ENCODE measurements at places on chromosomes 7 and 10.

GRCh38 chr10:12701696-12702095, 299.8 kb downstream of the CCDC3 start:
- no peak for DNase-seq

- no peak for DNase-seq
Measured at GRCh38 chr7:108358553-108358952, 97.7 kb downstream of the NRCAM start.

GRCh38 chr7:44622342-44623151, 16.1 kb downstream of the OGDH start:
- no peak for DNase-seq

- DNase-seq, result no peak
Measured at GRCh38 chr7:25726170-25726780, 425.7 kb upstream of the NFE2L3 start.

- DNase-seq, result no peak
Measured at GRCh38 chr7:66307591-66308215, 102.6 kb downstream of the TPST1 start.

DNA sequence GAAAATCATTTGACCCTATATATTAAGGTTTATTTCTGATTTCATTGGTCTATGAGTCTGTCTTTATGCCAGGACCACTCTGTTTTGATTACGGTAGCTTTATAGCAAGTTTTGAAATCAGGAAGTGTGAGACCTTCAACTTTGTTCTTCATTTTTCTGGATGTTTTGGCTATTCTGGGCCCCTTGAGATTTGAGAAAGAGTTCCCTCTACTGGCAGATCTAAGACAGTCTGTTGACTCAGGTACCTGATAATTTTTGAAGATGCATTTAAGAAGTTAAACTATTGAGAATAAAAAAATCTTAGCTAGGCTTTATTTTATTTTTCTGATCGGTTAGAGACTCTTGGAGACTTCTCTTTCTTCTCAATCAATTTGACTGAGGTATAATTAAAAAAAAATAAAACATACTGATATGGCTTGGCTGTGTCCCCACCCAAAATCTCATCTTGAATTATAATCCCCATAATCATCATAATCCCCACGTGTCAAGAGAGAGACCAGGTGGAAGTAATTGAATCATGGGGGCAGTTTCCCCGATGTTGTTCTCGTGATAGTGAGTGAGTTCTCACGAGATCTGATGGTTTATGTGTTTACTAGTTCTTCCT, 209.2 kb downstream of the SNX10 start:
- DNase-seq, result no peak

GRCh38 chr7:14834456-14834855, 68.1 kb downstream of the DGKB start:
- DNase-seq, result no peak

DNA sequence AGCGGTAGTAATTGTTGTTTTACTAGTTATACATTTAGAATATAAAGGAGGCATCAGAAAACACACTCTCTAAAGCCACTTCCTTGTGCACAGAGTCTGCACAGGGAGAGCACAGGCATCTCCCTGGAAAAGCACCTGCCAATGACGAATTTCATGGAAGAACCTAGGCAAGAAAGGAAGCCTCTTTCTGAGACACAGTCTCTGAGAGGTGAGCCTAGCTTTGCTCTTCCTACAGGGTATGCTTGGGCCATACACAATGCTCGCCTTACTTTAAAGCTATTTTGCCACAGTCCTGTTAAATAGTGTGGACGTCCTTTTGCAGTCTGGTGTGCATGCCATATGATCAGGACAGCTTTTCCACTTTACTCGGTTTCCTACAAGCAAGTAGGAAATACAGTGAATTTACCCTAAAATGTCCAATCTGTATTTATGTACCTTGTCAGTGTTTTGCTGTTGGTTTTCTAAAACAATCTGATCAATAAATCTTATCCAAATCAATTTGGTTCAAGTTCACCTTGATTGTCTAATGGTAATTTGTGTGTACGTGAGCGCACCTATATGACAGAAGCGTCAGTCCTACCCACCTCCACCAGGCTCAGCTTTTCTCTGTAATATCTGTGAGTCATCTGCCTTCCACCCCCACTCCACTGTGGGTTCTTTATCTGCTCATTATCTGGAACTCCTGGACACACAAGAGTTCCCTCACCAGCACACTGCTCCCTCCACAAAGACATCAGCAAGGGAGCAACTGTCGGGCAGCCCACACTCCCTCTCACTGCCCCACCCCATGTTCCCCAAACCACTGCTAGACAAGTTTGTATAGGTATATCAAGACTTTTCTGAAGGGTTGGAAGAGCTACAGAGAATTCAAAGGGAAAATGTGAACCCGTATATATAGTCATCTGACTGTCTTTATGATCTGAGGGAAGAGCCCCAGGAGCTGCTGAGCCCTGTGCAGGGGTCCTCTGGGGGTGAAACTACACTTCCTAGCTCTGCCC, 65.2 kb downstream of the KLHDC10 start:
- DNase-seq, result no peak

- no peak for DNase-seq
Measured at GRCh38 chr7:63925262-63925625, 73.4 kb upstream of the ZNF722 start.

GRCh38 chr7:1475991-1476390, 16.7 kb upstream of the MICALL2 start:
- DNase-seq, result no peak

- no peak for DNase-seq
Measured at GRCh38 chr7:130063036-130063435, 7.3 kb upstream of the KLHDC10 start.

GRCh38 chr10:37314862-37315261, 189.5 kb downstream of the ANKRD30A start:
- DNase-seq, result no peak

GRCh38 chr10:71081229-71081560, 131.2 kb upstream of the UNC5B start:
- no peak for DNase-seq

GRCh38 chr7:140674899-140675701, 2.4 kb downstream of the ADCK2 start:
- DNase-seq, result no peak

Measured in esophagus squamous epithelium (tissue), 5 donors.